A172 (cell line): ENCODE measurements at places on chromosomes 16 and 17. TPM values are rescaled to one million over a fixed set of nuclear protein-coding genes. Genes with fewer than 3 reads are reported as not detected.

The BIRC5 gene
- 174 and 237 TPM in 2 replicates for total RNA-seq

The SAMD14 gene
- 0.50 and 0.62 TPM in 2 replicates for total RNA-seq

The ADAD2 gene
- not detected in 2 replicates for total RNA-seq

The FN3KRP gene
- 50.0 and 54.4 TPM in 2 replicates for total RNA-seq

The ANKS4B gene
- total RNA-seq = not detected in 2 replicates

The GJD3 gene
- total RNA-seq = not detected in 2 replicates

The KIF19 gene
- total RNA-seq = not detected in 2 replicates

- no peak for DNase-seq
Measured at GRCh38 chr17:27668488-27668823, 37.5 kb downstream of the LGALS9 start.

DNA sequence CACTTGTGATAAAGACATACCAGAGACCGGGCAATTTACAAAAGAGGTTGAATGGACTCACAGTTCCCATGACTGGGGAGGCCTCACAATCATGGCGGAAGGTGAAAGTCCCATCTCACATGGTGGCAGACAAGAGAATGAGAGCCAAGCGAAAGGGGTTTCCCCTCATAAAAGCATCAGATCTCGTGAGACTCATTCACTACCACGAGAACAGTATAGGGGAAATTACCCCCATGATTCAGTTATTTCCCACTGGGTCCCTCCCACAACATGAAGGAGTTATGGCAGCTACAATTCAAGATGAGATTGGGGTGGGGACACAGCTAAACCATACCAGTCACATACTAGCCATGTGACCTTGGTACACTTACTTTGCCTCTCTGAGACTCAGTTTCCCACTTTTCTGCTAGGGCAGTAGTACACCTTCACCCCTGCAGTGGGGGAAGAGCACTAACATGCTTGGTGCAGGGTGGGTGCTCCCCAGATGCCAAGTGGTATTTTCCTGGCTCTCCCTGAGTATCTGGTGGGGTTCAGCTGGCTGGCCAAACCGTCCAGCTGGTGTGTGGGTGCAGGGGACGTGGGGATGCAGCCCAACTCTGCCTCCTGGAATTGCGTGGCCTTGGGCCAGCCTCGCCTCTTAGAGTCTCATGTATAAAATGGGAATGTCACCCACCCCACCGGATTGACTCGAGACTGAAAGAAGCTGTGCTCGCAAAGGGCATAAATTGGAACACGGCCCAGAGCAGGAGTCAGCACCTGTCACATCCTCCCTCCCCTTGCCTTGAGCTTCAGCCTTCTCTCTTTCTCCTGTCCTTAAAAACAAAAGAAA lies 364.1 kb downstream of the CPPED1 start:
- no peak for DNase-seq

- DNase-seq = peak; percentile 57
Measured at GRCh38 chr17:78378225-78379130, at the start of gene PGS1. TSS of gene PGS1 (plus strand) at chr17:78378649. CDS start at chr17:78378666, 17 bp downstream.

GRCh38 chr16:30775392-30776188 lies 11.4 kb downstream of the ZNF629 start:
- no peak for DNase-seq

DNA sequence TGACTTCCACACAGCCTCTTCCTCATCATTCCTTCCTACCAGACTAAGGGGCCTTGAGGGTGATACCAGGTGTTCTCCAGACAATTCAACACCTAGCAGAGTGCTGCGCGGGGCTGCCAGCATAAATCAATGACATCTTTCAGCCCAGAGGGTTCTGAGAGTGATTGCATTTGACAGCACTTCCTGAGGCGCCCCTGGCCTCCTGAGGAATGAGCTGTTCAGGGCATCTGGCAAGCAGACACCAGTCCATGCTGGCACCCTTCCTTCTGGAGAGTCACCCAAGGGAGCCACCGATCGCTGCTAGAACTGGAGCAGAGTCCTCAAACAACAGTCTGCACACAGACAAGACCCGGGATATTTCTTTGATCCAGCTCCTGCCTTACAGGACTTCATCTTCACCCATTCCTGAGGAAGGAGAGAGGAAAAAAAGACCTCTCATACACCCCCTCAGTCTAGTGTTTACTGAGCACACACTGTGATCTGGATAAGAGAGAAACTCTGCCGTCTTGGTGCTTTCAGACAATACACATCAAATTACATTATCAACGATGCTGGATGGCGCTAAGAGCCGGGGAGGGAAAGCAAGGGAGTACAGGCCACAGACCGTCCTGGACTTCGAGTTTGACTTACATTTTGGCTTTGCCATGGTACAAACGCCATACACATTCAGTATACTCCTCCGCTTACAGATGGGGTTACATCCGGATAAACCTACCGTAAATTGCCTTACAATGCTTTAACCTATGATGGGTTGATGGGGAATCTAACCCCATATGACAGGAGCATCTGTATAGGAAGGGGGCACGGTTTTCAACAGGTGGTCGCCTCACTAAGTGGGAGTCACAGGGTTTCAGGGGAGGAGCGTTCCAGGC lies 23.0 kb downstream of the NPTX1 start:
- no peak for DNase-seq

DNA sequence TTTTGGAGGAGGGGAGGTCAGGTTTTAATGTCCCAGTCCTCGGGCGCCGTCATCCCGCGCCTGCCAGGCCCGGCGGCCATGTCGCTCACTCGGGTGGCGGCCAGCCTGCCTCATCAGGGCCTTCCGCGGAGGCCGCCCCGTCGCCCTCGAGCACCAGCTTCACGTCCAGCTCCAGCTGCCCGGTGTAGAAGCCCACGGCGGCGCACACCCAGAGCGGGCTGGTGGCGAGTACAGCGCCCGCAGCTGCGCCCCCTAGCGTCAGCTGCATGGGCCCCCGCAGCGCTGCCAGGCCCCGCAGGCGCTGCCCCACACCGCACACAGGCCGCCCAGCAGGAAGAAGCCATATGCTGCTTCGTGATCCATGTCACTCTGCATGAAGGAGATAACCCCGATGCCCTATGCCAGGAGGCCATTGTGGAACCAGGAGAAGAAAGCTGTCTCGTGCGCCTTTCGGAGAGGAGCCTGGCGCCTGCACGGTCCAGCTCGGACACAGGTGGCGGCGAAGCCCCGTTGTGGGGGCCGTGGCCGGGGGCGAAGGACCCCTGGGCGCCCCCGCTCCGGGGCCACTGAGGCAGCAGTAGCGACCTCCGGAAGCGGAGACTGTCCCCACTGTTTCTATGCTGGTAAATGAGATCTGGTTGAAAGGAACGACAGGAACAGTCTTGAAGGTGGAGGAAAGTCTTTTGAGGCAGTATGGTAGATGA lies 9.6 kb downstream of the AP2B1 start:
- DNase-seq = no peak

- DNase-seq = no peak
Measured at GRCh38 chr16:56977216-56977615, 12.1 kb upstream of the NLRC5 start.

GRCh38 chr16:55489956-55490265 lies 10.9 kb downstream of the MMP2 start:
- no peak for DNase-seq

GRCh38 chr17:37425268-37425667 lies 18.6 kb downstream of the TADA2A start:
- no peak for DNase-seq

- DNase-seq = no peak
Measured at GRCh38 chr17:83082424-83082823, 3.0 kb downstream of the METRNL start.

- DNase-seq = peak; percentile 71
Measured at GRCh38 chr16:70523743-70524398, at the start of gene SF3B3. TSS of gene SF3B3 (plus strand) at chr16:70523816. CDS start at chr16:70526657, 2,841 bp downstream.

DNA sequence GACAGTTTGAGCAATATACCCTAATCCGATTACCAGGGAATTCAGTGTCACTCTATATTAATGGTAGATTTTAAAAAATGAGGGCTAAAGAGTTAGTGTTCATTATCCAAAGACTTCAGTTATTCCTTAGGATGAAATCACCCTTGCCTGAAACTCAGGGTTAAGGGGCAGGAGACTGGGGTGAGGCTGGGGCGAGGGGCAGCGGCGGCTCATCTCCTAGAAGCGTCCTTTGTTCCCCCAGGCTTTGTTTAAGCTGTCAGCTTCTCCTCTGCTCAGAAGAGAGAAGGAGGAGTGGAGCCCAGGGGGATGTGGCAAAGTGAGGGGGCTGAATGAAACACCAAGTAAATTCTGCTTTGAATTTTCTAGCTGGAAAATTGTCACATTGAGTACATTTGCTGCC lies 117.7 kb upstream of the ELAC2 start:
- no peak for DNase-seq

GRCh38 chr17:43430936-43431713 lies 32.3 kb downstream of the ARL4D start:
- no peak for DNase-seq

GRCh38 chr17:19978209-19978802 lies 678 bp upstream of the AKAP10 start:
- no peak for DNase-seq

- DNase-seq = no peak
Measured at GRCh38 chr17:50220811-50221210, 19.4 kb upstream of the COL1A1 start.

- DNase-seq = peak; percentile 92
Measured at GRCh38 chr17:66945147-66945835, 19.2 kb upstream of the CACNG4 start.

DNA sequence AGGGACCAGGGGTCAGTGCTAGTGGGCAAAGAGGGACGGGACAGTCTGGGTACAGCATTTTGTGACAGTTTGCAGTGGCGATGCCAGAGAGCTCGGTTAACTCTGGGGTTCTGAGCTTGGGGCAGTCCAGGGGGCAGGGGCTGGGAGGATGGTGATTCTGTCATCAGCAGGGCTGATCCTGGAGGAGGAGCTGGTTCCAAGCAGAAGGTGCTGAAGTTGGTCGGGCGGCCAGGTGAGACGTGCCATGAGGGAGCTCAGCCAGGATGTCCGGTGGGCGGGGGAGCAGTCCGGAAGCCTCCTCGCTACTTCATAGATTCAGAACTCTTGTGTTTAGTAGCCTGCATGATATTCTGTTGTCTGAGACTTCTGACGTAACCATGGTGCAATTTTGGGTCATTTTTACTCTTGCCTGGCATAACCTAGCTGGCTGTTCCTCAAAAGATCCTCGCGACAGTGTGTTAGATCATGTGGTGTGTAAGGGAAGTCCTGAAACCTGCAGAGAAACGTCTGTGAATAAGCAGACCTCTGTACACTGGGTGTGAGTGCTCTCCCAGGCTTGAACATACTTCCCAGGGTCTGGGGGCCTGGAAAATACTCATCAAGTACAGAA lies 122.0 kb downstream of the CLEC16A start:
- no peak for DNase-seq

DNA sequence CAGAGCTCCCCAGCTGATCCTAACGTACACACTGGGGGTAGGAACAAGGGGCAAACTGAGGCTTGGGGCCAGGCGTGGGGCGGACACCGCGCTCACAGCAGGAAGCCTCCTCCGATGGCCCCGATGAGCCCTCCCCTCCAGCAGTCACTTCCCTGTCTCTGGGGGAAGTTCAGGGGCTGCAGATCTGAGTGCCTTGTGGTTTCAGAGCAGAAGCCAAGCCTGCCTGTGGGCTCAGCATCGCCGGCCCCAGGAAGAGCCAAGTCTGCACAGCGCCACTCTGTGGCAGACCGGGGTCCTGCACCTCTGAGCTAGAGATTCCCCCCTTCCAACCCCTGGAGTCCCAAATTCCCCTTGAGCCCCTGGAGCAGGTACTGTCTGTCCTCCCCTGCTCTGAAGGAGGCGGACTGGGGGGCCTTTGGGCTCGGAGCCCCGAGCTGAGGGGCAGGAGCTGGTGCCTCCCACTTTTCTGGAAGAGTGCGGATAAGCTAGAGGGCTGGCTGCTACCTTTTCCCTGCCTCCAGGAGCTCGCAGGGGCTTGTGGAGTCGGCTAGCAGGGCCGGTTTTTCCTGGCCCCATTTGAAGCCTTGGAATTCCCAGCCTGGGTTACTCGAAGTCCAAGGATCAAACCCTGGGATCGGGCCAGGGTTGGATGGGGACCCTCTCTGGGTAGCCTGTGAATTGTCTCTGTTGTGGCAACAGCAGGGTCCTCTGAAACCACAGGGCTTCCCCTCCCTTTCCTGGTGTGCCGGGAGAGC lies 2.9 kb downstream of the GSE1 start:
- DNase-seq = peak; percentile 55

DNA sequence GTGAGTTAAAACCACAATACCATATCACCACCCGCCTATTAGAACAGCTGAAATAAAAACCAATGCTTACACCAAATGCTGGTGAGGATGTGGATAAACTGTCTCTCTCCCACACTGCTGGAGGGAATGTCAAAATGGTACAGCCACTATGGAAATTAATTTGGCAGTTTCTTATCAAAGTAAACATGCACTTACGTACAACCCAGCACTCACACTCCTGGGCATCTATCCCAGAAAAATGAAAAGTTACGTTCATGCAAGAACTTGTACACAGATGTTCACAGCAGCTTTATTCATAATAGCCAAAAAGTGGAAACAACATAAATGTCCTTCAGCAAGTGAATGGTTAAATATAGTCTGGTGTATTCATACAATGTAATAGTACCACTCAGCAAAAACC lies 173.2 kb upstream of the MYOCD start:
- DNase-seq = no peak

DNA sequence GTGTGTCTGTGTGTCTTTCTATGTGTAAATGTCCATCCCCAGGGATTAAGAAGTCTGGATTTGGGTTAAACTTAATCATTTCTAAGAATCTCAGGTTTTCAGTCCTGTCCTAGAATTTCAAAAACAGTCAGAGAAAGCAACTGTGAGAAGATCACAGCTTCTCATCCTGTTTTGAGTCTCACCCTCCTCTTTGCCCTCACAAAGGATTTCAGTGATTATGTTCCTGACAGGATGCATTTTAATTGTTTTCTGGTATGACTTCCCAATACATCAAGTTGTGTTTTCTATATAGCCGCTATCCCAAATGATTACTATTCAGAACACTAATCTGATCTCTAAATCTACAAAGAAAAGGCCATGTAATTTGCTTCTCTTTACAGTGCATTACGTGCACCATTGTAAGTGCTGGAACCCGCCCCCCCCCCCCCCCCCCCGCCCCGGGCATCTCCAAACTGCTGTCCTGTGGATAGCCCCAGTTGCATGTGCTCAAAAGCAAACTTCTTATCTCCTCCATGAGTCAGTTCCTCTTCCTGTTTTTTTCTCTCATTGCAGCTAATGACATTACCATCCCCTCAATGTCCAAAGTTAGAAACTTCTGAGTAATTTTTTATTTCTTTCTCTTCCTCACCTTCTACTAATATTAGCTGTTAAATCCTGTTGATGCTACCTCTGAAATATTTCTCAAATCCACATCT lies 73.9 kb downstream of the CDH13 start:
- DNase-seq = peak; percentile 86

DNA sequence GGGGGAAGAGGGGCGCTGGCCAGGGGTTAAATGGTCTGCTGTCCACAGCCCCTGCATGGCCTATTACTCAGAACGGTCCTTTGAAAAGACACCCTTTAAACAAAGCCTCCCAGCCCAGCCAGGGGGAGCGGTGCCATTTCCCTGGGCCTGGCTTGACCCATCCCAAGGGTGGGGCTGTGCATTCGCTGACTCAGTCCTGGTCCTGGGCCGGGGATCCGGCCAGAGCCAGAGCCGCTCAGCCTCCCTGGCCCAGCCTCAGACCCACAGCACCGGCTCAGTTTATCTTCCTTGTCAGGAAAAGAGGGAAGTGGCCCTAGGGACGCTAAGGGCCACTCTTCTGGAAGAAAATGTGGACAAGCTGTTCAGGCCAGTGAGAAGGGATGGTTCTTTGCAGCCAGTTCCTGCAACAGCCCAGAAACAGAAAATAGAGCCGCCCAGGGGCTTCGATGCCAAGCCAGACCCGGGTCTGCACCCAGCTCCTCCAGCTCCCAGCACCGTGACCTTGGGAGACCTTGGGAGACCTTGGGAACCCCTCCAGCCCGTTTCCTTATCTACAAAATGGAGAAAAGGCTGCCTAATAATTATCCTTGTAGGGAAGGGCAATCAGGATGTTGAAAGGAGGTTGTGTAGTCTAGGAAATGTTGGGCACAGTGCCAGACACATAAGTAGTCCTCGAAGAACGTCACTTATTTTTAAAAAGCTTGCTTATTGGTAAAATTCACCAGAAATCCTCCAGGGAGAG lies 82.5 kb downstream of the ZDHHC7 start:
- DNase-seq = peak; percentile 57
